Activated naive CD8-positive, alpha-beta T cell treated with anti-CD3 and anti-CD28 coated beads, Interleukin-2, amount 10 ng/mL, durations not matched to agents 7 days and 5 days (primary cell): ENCODE measurements at places on chromosomes 13 and 19. TPM values are rescaled to one million over a fixed set of nuclear protein-coding genes. Genes with fewer than 3 reads are reported as not detected.

DNA sequence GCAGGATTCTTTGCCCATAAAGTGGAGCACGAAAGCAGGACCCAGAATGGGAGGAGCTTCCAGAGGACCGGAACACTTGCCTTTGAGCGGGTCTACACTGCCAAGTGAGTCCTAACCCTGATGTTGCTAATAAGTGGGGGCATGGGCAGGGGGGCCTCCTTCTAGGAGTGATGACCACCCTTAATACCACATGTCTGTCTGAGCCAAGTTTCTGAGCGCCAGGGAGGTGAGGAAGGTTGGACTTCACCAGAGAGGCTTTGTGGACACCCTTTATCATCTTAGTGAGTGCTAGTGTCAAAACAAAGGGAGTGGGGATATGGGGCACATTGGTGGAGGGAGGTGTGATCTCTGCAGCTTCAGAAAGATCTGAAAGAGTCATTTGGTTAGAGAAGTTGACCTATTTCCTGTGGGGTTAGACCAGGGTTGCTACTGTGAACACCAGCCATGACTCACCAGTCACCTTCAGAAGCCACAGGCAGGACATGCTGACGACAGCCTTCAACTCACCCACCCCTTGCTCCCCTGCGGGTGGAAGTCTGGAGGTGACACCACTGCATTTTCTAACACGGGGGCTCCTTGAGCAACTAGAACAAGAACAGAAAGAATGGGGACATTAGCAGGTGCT lies 8.8 kb downstream of the ALOX5AP start:
- peak overlapping the region; percentile 70 for H3K27ac ChIP-seq
- H3K36me3 ChIP-seq: peaks cover 50% of the 10 kb centered on the region
- peaks cover 51% of the 10 kb centered on the region for H3K4me1 ChIP-seq
- peak overlapping the region; percentile 57 for H3K4me3 ChIP-seq
- H3K27me3 ChIP-seq: no peaks in the 10 kb centered on the region

DNA sequence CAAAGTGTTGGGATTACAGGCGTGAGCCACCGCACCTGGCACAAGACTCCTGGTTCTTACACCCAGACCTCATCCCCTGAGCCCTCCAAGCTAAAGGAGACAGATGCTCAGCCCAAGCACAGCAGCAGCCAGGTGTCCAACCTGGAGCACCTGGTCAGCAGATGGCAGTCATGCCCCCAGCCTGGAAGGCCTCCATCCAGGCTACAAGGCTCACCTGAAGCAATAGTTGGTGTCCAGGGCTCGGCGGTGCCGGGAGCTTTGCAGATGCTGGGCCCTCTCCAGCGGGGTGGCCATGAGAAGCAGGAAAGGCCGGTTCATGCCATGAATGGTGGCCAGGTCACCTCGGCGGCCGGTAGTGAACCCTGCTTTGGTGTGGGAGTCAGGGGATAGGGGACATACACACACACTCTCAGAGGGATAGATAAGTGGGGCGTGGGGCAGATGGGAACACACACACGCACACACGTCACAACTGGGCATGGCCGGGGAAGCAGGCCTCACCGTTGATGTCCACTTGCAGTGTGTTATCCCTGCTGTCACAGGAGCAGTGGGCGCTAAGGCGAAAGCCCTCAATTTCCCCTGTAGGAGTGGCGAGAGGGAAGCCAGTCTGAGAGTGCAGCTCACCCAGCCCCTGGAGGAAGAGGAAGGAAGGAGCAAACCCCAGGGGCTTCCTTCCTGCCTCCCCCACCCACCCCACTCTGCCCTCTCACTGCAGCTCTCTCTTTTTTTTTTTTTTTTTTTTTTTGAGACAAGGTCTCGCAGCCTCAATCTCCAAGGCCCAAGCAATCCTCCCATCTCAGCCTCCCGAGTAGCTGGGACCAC lies 11.8 kb downstream of the TGFB1 start:
- H3K4me1 ChIP-seq: peaks cover 42% of the 10 kb centered on the region
- peak overlapping the region; percentile 55 for H3K4me3 ChIP-seq
- peak overlapping the region; percentile 73 for H3K27ac ChIP-seq
- H3K36me3 ChIP-seq: peaks cover 45% of the 10 kb centered on the region
- DNase-seq: no peak

THSD8 gene
- total RNA-seq: 10.8 TPM

- no peak overlapping the region for H3K4me3 ChIP-seq
- no peak overlapping the region for H3K27ac ChIP-seq
- H3K4me1 ChIP-seq: peaks cover 35% of the 10 kb centered on the region
- H3K36me3 ChIP-seq: no peaks in the 10 kb centered on the region
These were observed 23.3 kb upstream of the BCL3 start for GRCh38 chr19:44725251-44725650.

DNA sequence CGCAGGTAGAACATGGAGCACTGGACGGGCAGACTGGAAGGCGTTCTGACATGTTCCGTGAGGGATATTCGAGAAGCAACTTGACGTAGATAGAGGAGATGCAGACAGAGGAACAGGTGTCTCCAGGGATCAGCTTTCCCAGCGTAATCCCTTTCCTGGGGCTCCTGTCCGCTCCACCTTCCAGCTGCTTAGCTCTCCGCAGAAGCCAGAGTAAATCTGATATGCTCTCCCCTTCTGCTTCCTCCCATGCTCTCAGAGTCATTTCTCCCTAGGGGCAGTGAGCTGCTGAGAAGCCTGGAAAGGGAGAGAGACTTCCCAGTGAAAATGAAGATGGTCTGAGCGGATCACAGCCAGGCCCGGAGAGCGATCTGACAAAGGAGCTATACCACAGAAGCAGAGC lies 23.0 kb upstream of the OLFM4 start:
- DNase-seq: no peak
- H3K27ac ChIP-seq: no peak overlapping the region
- H3K36me3 ChIP-seq: no peaks in the 10 kb centered on the region
- no peak overlapping the region for H3K4me3 ChIP-seq
- H3K4me1 ChIP-seq: peaks cover 2% of the 10 kb centered on the region

EXOC3L2 gene
- total RNA-seq: not detected

DNA sequence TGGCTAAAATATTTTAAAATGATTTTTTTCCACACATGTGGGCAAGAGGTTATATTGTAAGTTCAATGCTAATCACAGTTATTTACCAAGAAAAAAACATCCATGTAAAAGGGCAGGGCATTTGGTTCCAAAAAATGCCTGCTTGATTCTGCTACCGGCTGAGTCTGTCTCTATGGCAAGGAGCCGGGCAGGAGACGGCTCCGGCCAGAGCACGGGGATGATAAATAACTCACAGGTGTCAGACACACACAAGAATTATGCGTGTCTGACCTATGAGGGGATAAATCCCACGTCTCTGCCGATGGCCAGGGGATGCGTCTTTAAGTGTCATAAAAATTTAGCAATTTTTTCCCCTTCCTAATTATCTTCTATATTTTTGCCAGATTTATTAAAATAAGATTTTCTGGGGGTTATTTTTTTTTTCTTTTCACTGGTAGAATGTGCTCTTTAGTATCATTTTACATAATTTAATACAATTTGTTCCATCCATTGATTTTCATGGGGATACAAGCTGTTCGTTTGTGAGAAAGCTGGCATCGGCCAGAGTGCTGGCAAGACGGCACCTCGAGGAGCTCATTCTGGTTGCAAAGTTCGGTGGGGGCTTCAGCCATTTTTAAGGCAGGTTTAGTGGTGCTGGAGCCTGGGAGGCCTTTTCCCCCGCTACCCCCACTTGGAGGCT lies 253.9 kb downstream of the ZNF536 start:
- no peaks in the 10 kb centered on the region for H3K4me1 ChIP-seq
- DNase-seq: no peak
- no peaks in the 10 kb centered on the region for H3K36me3 ChIP-seq
- H3K4me3 ChIP-seq: no peak overlapping the region

IRGC gene
- total RNA-seq: not detected

DNA sequence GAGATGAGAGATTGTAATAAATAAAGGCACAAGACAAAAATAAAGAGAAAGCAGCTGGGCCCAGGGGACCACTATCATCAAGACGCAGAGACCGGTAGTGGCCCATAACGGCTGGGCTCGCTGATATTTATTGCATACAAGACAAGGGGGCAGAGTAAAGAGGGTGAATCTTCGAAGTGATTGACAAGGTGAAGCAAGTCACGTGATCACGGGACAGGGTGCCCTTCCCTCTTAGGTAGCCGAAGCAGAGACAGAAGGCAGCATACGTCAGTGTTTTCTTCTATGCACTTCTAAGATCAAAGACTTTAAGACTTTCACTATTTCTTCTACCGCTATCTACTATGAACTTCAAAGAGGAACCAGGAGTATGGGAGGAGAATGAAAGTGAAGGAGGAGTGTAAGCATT lies 4.6 kb upstream of the PRKCG start:
- peaks cover 31% of the 10 kb centered on the region for H3K4me1 ChIP-seq
- H3K27me3 ChIP-seq: no peaks in the 10 kb centered on the region
- peak overlapping the region; percentile 43 for H3K27ac ChIP-seq
- H3K4me3 ChIP-seq: peak overlapping the region; percentile 30

DNA sequence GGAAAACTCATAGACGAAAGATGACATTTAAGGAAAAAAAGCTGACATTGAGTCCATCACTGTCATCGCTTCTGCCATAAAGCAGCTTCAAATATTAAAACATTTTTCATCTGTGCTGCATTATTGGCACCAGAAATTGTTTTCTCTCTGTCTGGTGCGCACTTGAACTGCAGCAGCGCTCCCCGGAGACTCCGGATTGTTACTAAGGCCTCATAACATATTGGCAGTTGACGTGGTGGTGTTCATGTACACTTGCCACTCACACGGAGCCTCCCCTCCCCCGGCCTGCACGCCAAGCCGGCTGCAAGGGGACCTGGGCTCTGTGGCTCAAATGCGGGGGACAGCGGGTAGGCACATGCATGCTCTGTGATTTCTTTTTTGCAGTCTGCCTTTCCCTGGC lies 203.2 kb downstream of the TSHZ3 start:
- H3K4me1 ChIP-seq: no peaks in the 10 kb centered on the region
- H3K36me3 ChIP-seq: no peaks in the 10 kb centered on the region
- peaks cover 2% of the 10 kb centered on the region for H3K27me3 ChIP-seq

DNA sequence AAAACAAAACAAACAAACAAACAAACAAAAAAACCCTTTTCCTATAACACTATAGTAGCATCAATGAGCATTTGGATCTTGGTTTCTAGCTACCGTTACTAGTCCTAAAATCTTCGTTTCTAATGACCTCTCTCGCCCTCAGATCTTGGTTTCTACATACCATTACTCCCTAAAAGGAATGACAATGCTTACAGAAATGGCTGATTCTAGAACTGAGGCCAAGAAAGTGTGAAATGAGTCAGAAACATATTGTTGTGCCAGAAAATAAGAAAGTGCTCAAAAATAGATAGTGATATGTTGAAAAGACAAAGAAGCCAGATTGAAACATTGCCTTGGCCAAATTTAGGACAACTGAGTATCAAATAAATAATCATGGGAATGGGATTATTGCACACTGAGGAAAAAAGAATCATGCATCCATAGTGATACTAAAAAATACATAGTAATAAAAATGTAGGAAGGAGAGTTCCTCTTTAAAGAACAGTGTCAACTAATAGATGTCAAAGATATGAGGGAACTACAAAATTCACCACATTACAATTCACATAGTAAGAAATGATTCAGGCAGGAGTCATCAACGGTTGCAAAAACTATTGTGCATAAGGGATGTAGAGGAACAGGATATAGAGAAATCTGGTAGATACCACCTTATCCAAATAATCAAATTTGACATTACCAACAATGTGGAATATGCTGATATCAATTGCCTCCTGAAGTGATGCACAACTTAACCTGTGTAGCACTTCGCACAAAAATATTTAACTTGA lies 386.6 kb downstream of the DIAPH3 start:
- no peak overlapping the region for H3K4me3 ChIP-seq
- H3K36me3 ChIP-seq: peaks cover 7% of the 10 kb centered on the region
- H3K27ac ChIP-seq: no peak overlapping the region

CYP2A6 gene
- 0.28 TPM for total RNA-seq

DNA sequence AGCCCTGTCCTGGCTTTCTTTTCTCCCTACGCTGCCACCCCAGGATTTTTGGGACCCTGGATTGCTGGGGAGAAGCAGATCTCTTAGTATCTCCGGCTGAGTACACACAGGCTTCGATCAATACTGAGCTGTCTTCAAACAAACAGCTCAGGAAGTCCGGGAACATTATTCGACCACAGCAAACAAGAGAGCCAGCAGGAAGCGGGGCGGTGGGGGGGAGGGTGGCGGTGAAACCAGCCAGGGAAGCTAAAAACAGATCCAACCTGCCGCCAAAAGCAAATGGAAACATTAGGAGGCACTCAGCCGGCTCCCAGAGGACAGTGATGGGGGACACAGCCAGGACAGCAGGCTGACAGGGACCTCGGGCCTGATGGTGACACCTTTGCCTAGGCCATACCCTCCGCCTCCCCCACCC lies 12.2 kb upstream of the BCAM start:
- peak overlapping the region; percentile 61 for H3K4me3 ChIP-seq
- peak overlapping the region; percentile 83 for H3K27ac ChIP-seq
- H3K27me3 ChIP-seq: no peaks in the 10 kb centered on the region
- no peaks in the 10 kb centered on the region for H3K36me3 ChIP-seq
- H3K4me1 ChIP-seq: peaks cover 18% of the 10 kb centered on the region

VSTM1 gene
- total RNA-seq: not detected

DNA sequence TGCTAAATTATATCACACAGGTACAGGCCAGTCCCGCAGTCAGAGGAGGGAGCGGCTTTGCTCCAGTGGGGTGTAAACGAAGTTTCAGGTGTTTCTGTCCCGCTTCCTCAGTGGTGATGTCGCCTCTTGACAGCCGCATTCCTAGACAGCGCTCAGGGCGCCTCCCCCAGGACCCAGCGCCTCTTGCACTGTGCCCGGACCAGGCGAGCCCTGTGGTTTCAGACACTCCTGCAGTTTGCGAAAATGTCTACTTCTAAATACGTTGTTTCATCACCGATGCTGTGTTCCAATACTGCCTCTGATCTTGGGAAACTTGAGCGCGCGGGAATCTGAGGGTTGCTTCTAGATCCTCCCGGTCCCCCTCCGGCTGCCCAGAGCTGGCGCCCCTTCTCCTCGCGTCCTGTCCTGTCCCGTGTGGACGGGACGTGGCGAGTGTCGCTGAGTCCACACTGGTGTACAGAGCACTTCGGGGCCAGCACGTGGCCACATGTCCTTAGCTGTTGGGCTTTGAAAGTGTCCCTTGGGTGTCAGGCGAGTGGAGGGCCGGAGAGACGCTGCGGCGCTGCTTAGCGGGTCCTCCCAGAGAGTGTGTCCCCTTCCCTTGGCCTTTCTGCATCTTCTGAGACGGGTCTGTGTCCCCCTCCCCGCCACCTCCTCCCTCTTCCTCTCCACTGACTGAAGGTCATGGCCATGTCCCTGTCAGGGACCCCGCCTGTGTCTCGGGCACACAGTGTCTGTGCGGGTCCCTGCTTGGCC lies 14.6 kb upstream of the RPS15 start:
- H3K27me3 ChIP-seq: no peaks in the 10 kb centered on the region
- H3K4me1 ChIP-seq: peaks cover 3% of the 10 kb centered on the region
- DNase-seq: no peak
- no peak overlapping the region for H3K4me3 ChIP-seq
- H3K27ac ChIP-seq: no peak overlapping the region
- peaks cover 18% of the 10 kb centered on the region for H3K36me3 ChIP-seq

TNFAIP8L1 gene
- total RNA-seq: 19.5 TPM

DNA sequence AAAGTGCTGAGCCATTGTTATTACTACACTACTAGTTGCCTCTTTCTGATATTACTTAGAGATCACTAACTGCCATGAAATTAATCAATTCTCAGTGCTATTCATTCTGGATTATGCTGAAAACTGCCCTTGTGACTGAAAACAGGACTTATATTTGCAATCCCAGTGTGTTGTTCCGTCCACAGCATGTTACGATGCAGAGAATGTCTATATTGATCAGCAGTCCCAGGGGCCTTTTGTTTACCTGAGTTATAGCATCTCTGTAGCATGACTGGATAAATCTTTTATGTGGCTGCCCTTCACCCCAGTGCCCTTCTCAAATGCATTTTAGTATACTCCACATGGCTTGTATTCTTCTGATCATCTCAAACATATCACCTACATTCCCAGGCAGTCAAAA lies 251.0 kb downstream of the GPC5 start:
- no peak for DNase-seq
- H3K4me3 ChIP-seq: no peak overlapping the region
- no peaks in the 10 kb centered on the region for H3K36me3 ChIP-seq
- H3K4me1 ChIP-seq: no peaks in the 10 kb centered on the region
